ENCODE measurements at places on chromosomes 4 and X. TPM values are rescaled to one million over a fixed set of nuclear protein-coding genes. Genes with fewer than 3 reads are reported as not detected.

DNA sequence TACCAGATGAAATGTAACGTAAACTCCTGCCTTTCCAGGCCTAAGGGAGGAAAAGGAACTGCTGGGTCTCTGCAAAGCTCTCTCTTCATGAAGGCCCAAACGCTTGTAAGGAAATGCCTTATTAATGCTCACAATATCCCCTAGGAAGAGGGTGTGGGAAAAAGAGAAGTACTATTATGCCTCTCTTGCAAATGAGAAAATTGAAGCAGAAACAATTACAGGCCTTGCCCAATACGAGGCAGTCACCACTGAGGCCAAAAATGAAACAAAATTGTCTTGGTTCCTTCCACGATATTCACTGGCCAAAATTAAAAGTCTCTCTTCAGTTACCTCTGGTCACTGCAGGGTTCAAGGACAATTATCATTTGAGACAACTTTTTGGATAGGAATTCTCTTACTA, 3.2 kb downstream of the SCARB2 start:
- no peak for DNase-seq

DNA sequence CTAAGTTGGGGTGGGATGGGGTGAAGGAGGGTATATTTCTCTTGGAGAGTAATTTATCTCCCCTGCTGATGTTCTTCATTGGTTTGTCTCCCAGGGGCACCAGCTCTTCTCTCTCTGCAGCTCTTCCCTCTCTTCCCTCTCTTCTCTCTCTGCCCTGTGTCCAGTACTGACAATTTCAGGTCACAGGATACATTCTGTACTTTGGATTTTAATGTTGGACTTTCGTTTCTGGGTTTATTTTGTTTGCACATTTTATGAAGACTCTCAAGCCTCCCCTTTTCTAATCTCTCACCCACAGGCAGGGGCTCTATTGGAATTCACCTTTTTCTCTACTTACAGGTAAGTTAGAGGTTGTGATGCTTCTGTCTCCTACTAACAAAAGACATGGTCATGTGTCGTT, 165.5 kb downstream of the CPEB2 start:
- DNase-seq: no peak

DNA sequence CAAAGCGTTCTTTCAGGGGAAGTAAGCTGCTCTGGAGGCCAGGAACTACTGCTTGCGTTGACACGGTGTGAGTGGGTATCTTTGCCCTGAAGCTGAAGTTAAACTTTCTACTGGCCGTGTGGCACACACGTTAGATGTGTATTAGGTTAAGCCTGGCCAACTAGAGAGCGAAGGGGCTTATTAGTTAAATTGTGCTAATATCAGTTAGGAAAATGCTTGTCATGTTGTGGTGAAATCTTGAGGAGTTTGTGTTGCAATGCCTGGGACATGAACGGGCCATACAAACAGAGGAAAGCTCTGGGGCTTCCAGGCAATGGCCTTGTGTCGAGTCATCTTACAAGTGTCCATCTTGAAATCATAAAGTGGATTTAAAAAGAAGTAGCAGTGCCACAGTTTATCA, 62.6 kb downstream of the NSUN7 start:
- DNase-seq: no peak

DNA sequence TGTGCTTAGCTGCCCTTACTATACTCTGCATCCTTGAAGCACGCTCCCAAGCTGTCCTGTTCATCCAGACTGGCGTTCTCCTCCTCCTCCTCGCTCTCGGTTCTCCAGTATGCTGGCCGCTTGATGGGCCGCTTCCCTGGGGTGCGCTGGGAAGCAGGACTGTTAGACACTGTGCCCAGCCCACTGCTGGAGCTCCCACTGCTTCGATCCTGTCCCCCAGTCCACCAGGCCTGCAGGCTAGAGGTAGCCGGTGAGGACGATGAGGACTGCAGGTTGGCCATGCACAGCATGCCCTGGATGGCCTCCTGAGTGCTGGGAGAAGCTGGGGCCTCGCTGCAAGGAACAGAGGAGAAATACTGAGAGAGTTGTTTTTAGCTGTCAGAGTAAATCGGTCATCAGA, 59.4 kb downstream of the PHF8 start:
- no peak for DNase-seq

- DNase-seq: peak; percentile 15
These were observed 36.1 kb upstream of the IQSEC2 start for GRCh38 chrX:53317365-53318069.

DNA sequence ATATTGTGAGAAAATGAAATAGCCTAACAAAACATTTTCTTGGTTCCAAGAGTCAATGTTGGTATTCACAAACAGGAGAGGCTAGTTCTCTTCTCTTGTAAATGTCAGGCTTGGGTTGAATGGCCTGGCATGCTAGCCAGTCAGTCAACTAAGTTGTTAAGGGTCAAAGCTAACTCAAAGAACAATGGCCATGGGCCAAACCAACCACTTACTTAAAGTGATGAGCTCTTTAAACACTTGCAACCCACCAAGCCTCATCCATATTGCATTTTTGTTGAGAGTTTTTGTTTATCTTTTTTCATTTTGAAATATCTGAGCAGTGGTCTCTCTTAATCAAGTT, 394.5 kb downstream of the RAB28 start:
- no peak for DNase-seq

DNA sequence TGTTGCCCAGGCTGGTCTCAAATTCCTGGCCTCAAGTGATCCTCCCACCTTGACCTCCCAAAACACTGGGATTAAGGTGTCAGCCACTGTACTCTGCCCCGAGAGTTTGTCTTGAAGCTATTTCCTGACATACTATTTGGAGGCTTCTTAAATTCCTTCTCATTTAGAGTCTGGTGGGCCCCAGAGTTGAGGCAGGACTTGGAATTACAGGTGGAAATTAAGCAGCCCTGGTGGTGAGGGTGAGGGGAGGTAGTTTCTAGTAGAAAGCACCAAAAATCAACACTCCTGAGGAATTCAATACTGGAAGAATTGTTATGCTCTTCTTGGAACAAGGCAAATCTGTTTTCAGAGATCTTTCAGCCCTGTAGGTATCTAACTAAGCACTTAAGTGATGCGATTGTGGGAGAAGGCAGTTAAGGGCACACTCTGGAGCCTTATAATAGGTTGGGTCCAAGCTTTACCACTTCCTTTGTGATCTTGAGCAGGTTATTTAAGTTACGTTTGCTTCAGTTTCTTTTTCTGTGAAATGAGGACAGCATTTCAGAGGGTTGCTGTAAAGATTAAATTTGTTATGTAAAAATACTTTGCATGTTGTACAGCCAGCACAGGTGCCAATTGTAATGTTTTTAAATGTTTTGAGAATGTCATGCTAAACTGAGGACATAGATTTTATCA, 200.7 kb downstream of the SOWAHB start:
- DNase-seq: no peak

- DNase-seq: no peak
These were observed 51.4 kb downstream of the CD99L2 start for GRCh38 chrX:150847088-150847487.

DNA sequence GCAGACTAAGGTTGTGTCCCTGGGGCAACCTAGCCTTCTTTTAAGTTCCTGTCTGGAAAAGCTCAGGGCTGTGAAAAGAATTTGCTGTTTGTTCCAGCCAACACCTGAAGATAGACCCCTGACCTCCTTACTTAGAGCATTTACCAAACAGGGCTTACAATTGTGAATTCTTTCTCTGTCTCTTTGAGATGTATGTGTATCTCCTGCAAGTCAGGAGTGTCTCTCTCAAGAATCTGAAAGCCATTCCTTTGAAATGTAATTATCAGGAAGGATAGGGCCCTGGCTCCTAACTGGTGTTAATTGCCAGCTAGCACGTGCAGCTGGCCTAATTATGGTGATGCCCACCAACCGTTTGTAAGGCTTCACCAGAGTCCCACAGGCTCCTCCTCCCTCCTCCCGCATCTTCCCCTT, 18.2 kb downstream of the CCNG2 start:
- no peak for DNase-seq

The FAM9C gene
- not detected for total RNA-seq

The NKRF gene
- total RNA-seq: 12.3 TPM

The SPARCL1 gene
- total RNA-seq: 0.78 TPM

The GYG2 gene
- 65.3 TPM for total RNA-seq

The HSD17B13 gene
- not detected for total RNA-seq

The NIPAL1 gene
- total RNA-seq: 5.2 TPM

The CXCL10 gene
- not detected for total RNA-seq

All from H1 (cell line).